ENCODE measurements at places on chromosomes 6 and 20.

DNA sequence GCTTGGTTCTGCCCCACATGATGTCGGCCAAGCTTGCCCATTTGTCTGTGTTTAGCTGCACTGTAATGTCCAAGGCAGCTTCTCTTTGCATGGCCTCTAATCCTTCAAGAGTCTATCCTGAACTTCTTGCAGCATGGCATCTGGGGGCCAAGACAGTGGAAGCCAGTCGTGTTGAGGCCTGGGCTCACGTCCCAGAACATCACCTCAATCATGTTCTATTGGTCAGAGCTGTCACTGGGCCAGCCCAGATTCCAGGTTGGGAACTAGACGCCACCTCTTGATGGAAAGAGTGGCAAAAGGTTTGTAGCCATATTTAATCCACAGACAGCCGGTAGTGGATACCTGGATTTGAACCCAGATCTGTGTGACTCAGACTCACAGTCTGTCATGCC, 25.3 kb downstream of the PPARD start:
- no peak for DNase-seq

GRCh38 chr20:2005831-2006426, 12.1 kb upstream of the PDYN start:
- DNase-seq = peak; percentile 68

DNA sequence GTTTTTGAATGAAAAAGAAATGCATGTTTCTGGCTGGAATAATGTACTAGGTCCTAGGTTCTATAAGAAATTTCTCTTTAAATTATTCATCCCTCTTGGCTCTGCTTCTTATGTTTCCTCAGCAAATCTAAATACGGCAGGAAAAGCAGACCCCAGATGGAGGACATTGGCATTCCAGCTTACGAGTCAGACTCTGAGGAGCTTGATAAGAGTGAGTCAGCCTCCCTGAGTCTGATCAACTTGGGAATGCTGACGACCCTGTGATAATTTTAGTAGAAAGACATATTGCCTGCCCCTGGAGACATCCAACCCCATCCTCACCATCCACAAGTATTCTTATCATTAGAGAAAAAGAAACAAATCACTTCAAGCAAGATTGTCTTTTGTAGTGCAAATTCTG, 509.7 kb upstream of the MARCKS start:
- peak; percentile 46 for DNase-seq

DNA sequence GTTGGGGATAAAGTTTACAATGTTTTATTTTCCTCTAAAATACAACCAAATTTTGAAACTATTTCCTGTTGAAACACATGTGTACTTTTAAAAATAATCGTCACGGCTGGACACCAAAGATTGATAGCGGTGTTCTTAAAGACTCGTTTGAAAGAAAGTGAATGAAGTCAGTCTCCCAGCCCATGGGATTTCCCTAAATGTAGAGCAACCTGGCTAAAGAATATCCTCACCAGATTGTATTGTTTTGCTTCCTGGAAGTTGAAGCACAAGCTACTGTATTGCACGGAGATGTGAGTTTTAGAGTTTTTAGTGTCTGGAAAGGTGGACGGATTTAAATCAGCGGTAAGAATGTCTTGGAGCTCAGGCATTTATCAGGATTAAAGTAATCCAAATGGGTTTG, 189.5 kb downstream of the THBS2 start:
- DNase-seq = no peak
